Brain (organoid and tissue), 16 donors: ENCODE measurements at places on chromosomes 12 and 14.

GRCh38 chr12:54360717-54361456, 3.4 kb downstream of the GPR84 start:
- DNase-seq, result peak; percentile 95

DNA sequence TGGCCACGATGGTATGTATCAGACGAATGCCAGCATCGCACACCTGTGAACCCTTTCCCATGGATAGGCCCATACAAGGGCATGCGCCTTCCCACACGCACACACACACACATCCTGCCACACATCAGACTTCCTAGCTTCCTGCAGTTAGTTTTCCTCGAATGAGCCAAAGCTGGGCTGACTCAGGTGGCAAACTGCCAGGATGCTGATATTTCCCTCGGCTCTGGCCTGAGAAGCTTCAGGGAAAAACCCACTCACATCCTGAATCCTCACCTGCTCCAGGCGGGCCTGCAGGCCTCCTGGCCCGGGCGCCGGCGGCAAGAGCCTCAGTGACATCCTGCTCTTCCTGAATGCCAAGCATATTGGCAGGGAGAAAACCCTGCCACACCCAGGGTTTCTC, 22.4 kb downstream of the CALM1 start:
- peak; percentile 63 for DNase-seq

GRCh38 chr12:31370531-31371255, 44.7 kb upstream of the SINHCAF start:
- no peak for DNase-seq

DNA sequence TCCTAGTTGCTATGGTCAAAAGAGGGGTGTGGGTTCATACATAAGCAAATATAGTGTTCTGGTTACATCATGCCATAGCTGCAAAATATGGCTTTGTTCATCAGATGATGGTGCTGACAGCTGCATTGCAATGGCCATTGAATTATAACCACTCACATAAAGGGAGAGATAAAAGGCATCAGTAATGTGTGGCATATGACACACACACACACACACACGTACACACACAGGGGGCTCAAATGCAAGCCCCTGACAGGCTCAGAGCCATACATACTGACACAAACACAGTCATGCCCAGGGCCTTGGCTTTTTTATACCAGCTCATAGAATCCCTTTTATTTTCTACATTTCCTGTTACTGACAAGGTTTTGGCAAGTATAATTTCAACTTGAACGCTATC, 698.9 kb downstream of the BCL11B start:
- DNase-seq, result no peak

DNA sequence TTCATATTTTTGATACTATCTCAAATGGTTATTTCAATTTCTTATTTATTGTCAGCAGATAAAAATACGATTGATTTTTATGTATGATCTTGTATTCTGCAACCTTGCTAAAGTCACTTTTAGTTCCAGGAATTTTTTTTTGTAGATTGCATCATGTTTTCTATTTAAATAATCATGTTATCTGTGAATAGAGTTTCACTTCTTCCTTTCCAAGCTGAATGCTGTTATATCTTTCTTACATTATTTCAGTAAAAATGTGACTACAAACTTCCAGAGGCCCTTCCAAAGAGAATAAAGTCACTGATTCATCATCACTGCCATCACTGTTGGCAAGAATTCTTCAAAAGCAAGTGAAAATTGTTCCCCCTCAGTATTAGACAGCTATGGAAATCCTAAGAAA, 104.7 kb upstream of the RAP1B start:
- no peak for DNase-seq

- DNase-seq, result no peak
Observed at GRCh38 chr12:62448436-62448835, 18.2 kb upstream of the MON2 start.

- DNase-seq, result no peak
Observed at GRCh38 chr12:132686825-132687210, 324 bp downstream of the POLE start.

GRCh38 chr12:131034631-131035244, 81.0 kb downstream of the ADGRD1 start:
- DNase-seq, result no peak

- no peak for DNase-seq
Observed at GRCh38 chr12:111335811-111336210, 33.1 kb downstream of the PHETA1 start.

GRCh38 chr12:4478933-4479332, 33.3 kb upstream of the FGF6 start:
- DNase-seq, result no peak

GRCh38 chr12:121980191-121980891, 41.3 kb upstream of the BCL7A start:
- no peak for DNase-seq

GRCh38 chr14:105290621-105291346, 10.0 kb downstream of the BRF1 start:
- no peak for DNase-seq

- DNase-seq, result no peak
Observed at GRCh38 chr12:913919-914698, 35.4 kb downstream of the RAD52 start.
